ENCODE measurements at places on chromosomes 3 and 15. TPM values are rescaled to one million over a fixed set of nuclear protein-coding genes. Genes with fewer than 3 reads are reported as not detected.

Gene SQOR
- total RNA-seq, result 8.1 TPM

GRCh38 chr3:41683666-41684350 is 278.1 kb downstream of the ULK4 start:
- no peak for DNase-seq

GRCh38 chr3:170835336-170835735 is 34.7 kb downstream of the RPL22L1 start:
- DNase-seq, result no peak

GRCh38 chr3:140073278-140074045 is 138.5 kb downstream of the CLSTN2 start:
- DNase-seq, result no peak

DNA sequence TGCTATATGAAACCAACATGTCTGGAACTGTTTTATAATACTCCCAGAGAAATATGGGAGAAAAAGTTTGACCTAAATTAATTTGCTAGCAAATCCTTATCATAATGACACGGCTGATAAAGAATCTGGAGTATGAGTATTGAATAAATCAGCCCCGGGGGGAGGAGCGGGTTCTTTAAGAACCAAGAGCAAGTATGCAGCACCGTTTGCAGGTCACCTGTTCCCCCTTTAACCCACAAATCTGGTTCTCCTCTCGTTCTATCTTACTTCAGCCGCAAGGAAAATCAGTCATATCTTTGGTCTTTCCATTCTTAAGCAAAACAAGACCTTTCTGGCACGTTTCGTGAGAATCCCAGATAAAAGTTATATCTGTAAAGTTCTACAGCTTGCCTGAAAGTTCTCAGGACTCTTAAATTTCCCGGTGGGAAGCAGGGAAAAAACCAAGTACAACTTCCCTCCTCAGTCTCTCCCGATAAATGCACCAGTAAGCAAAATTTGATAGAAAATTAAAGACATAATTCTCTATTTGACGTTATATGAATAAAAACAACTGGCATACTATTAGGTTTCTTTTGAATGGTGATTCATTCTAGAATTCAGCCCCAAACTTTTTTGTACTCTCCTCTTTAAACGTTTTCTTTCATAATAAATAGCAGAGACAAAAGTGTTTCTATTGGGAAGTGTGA is 348.6 kb downstream of the ZBBX start:
- DNase-seq, result no peak

DNA sequence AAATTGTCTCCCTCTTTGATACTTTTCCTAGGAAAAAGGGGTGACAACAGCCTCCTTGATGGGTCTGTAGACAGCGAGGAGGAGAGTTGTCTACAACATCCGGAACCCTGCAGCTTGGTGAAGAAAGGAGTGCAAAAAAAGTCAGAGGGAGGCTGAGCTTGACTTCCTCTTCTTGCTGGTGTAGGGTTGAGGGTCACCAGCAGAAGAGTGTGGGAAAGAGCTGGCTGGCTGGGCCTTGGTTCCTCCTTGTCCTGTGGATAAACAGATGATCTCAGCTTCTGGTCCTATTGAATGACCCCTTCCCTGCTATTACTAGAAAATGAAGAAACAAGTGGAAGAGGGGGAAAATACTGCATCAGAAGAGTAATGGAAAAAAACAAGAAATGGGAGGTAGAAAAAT is 20.4 kb downstream of the SLC7A14 start:
- no peak for DNase-seq

DNA sequence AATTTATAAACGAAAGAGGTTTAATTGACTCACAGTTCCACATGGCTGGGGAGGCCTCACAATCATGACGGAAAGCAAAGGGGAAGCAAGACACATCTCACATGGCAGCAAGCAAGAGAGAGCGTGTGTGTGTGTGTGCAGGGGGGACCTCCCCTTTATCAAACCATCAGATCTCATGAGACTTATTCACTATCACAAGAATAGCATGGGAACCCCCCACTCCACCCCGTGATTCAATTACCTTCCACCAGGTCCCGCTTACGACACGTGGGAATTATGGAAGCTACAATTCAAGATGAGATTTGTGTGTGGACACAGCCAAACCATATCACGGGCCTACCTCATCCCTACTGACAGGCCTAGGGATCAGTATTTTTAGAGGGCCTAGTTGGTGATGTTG is 3.1 kb upstream of the EPHB1 start:
- DNase-seq, result no peak

All from testis (tissue), 5 donors.